ENCODE measurements at places on chromosomes 5 and 9.

GRCh38 chr9:72327631-72328030, 37.4 kb downstream of the ZFAND5 start:
- no peak for DNase-seq

GRCh38 chr9:14258156-14258555, 55.8 kb downstream of the NFIB start:
- DNase-seq: no peak

DNA sequence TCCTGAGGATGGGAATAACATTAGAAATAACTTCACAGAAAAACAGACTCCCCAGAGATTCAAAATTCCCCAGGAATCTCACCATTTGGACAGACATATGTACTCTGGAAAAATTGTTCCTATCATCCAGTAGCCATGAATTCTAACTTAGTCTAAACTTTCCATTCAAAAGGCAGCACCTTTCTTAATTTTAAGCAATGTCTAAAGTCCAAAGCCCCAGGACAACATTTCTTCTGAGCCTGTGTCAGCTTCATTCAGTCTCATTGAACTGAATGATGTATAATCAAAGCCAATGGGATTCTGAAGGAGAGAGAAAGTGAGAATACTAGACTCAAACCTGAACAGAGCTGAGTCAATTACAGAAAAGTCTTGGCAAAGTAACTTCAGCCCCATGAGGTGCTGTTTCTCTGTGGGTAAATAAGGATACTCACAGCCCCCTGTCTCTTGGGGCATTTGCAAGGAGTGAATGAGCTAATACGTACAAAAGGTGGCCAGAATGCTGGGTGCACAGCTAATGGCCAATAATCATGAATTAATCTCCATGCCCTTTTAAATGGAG, 140.6 kb downstream of the SEMA5A start:
- DNase-seq: no peak

- no peak for DNase-seq
Measured at GRCh38 chr9:95463148-95464060, 53.4 kb downstream of the PTCH1 start.

- no peak for DNase-seq
Measured at GRCh38 chr9:132823370-132824145, 54.5 kb downstream of the AK8 start.

GRCh38 chr5:138336952-138337684, 948 bp upstream of the FAM53C start:
- DNase-seq: no peak

DNA sequence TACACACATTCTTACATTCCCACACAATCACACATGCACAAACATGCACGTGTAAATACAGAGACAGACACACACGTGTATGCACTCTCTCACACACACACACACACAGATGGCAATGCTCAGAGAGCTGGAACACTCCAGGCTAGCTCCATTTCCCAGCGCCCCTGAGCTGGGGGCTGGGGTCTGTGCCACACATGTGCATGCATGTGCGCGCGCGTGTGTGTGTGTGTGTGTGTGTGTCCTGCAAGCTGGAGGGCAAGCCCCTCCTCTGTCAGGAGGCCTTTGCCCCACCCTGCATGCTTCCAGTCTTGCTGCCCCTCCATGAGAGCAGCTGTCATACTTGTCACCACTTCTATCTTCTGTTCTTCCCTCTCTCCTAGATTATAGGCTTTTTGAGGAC, 16.6 kb upstream of the S1PR3 start:
- DNase-seq: no peak

DNA sequence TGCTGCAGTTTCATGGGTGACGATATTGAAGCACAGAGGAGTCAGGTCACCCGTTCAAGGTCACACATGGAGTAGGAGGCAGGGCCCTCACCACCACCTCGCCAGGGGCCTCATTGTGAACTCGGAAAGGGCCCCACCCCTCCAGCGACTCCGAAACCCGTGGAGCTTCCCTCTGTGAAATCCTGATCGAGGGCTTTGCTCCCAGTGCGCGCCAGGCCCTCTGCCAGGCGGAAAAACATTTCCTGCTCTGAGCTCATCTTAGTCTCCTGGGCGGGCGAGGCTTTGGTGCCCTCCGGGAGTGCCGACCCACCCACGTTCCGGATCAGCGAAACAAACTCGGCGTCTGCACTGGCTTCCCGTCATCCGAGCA, 75.0 kb upstream of the FCN1 start:
- no peak for DNase-seq

DNA sequence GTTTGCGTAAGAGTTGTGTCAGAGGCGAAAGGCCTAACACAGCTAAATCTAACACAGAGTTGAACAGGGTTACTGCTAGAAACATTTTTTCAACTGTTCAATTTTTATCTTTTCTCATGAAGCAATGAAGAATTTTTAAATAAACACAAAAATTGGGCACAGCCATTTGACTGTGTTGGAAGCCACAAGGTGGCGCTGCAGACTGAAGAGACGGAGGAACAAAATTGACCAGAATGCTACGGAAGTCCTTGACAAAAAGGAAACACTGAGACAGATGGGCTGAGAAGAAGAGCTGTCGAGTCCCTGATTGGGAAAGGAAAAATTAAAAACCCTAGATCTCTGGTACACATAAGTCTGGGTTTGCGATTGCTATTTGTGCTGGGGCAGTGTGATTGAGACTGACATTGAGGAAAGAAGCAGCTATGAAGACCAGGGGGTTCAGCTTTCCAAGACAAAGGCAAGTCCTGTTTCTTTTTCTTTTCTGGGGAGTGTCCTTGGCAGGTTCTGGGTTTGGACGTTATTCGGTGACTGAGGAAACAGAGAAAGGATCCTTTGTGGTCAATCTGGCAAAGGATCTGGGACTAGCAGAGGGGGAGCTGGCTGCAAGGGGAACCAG, at the start of gene PCDHB9:
Gene PCDHB9, plus strand, starts transcription at position 265 of the 616 bp plus-strand sequence. Its CDS starts 158 bp downstream, at position 423.
- DNase-seq: no peak

- DNase-seq: no peak
Measured at GRCh38 chr9:99336531-99336930, 114.4 kb downstream of the SEC61B start.

- no peak for DNase-seq
Measured at GRCh38 chr9:113651896-113652295, 188.4 kb downstream of the RGS3 start.
